Thoracic aorta (tissue), 2 donors: ENCODE measurements at places on chromosomes 13 and 19.

DNA sequence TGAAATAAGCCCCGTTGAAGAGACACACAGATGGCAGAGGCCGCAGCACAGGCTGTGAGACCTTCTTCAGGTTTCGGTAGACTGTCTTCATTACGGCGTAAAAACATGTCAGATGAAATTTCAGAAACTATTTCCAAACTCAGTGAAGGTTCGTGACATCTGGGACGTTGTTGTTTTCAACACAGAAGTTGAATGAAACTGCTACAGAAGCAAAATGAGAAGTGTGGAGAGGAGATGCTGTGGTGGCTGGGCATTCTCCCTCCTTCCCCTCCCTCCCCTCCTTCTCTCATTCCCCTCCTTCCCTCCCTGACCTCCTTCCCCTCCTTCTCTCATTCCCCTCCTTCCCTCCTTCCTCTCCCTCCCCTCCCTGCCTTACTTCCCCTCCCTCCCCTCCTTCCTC is 113.6 kb downstream of the ATP11A start:
- no peak for DNase-seq
- H3K36me3 ChIP-seq, result peaks cover 4% of the 10 kb centered on the region
- H3K4me3 ChIP-seq, result no peak overlapping the region

GRCh38 chr19:4547303-4548237 is 7.7 kb upstream of the LRG1 start:
- no peak overlapping the region for H3K4me3 ChIP-seq
- H3K36me3 ChIP-seq, result no peaks in the 10 kb centered on the region
- DNase-seq, result no peak

GRCh38 chr19:13023656-13024055 is 28.4 kb downstream of the NFIX start:
- no peaks in the 10 kb centered on the region for H3K36me3 ChIP-seq
- no peaks in the 10 kb centered on the region for H3K27me3 ChIP-seq
- H3K4me1 ChIP-seq, result peaks cover 83% of the 10 kb centered on the region
- no peak for DNase-seq
- peak overlapping the region; percentile 98 for H3K27ac ChIP-seq

DNA sequence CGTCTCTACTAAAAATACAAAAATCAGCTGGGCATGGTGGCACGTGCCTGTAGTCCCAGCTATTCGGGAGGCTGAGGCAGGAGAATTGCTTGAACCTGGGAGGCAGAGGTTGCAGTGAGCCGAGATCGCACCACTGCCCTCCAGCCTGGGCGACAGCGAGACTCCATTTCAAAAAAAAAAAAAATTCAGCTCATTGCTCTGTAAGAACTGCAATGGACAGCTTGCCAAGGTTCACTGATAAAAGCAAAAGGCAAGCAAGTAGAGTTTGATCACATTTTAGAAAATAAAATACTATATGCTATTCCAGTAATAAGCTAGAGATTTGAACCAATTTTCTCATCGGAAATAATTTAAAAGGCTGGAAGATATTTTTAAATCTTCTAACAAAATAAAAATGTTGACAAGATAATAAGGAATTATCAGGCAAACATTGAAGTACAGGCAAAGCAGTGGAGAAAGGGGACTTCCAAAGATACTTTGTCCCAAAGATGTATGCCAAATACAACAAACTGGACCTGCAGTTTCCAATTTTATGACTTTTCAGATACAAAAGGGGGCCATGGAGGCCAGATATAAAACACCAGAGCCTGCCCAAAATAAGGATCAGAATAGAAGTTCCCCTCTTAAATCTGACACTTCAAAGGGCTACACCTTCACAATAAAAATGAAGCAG is 29.6 kb downstream of the SLC6A16 start:
- H3K36me3 ChIP-seq, result no peaks in the 10 kb centered on the region
- H3K27ac ChIP-seq, result no peak overlapping the region
- no peak for DNase-seq
- H3K27me3 ChIP-seq, result no peaks in the 10 kb centered on the region
- H3K4me3 ChIP-seq, result no peak overlapping the region

DNA sequence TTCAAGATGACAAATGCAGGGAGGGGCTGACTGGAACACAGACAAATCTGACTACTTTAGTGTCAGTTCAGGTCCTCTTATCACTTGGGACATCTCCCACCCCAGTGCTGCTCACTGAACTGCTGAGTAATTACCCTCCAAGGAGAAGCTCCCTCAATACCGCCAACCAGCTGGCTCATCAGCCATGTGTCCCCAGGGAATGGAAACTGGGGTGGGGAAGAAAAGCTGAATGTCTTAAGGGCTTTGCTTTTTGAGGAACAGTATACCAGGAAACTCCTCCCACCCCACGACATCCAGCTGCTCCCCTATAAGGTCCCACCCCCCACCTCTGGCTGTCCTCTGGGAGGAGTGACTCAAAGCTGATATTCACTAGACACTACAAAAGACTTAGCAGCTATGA is 2.0 kb downstream of the ZNF823 start:
- H3K27ac ChIP-seq, result no peak overlapping the region
- no peak overlapping the region for H3K4me3 ChIP-seq
- no peaks in the 10 kb centered on the region for H3K27me3 ChIP-seq
- peaks cover 3% of the 10 kb centered on the region for H3K36me3 ChIP-seq

- no peaks in the 10 kb centered on the region for H3K27me3 ChIP-seq
- H3K4me3 ChIP-seq, result no peak overlapping the region
- H3K4me1 ChIP-seq, result peaks cover 18% of the 10 kb centered on the region
- peaks cover 5% of the 10 kb centered on the region for H3K36me3 ChIP-seq
Measured at GRCh38 chr13:112877539-112877938, 91.5 kb upstream of the MCF2L start.
